ENCODE measurements at places on chromosomes 6 and 20.

GRCh38 chr6:47733879-47734558, 35.6 kb downstream of the ADGRF4 start:
- no peak for DNase-seq

DNA sequence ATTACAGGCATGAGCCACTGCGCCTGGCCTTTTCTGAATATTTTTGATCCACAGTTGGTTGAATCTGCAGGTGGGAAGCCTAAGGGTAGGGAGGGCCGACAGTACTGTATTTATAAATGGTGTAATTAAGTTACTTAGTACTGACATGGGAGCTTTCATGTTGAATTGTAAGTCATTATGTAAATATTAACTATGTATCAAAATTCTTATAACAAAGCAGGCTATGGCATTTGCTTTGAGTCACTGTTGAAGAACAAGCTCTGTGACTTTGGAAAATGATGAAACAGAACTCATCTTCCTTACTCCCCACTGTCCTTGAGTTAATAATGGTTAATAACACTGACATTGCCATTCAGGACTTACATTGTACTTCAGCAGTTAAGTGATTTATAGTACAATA, 63.0 kb upstream of the TXNDC5 start:
- DNase-seq = no peak

DNA sequence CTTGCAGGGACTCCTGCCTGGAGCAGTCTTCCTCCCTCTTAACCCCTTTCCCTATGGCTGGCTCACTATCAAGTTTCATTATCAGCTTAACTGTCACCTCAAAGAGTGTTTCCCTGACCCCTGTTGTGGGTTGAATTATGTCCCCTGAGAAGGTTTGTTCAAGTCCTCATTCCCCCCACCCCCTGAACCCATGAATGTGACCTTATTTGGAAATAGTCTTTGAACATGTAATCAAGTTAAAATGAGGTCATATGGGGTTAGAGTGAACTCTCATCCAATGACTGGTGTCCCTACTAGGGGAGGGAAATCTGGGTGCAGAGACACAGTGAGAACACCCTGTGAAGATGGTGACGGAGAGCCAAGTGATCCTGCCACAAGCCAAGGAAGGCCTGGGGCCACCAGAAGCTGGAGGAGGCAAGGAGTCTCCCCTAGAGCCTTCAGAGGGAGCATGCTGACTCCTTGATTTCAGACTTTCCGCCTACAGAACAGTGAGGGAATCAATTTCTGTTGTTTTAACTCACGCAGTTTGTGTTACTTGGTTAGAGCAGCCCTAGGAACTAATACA, 165.2 kb upstream of the TOP1 start:
- DNase-seq = no peak

DNA sequence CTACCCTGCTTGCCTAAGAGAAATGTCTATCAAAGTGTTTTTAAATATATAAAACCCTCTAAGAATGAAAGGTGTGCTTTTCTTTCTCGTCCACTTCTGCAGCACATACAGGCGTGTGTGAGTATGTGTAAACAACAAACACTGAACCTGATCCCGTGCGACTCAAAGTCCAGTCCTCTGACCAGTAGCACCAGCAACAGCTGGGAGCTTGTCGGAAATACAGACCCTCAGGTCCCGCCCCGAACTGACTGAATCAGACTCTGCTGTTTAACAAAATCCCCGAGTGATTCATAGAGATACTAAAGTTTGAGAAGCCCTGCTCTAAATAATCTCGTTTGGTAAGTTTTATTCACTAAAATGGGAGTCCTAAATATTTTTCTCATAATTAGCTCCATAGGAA, 208.0 kb upstream of the KCNQ5 start:
- DNase-seq = no peak

- no peak for DNase-seq
These were observed 38.9 kb downstream of the PLCB1 start for GRCh38 chr20:8170921-8171320.

DNA sequence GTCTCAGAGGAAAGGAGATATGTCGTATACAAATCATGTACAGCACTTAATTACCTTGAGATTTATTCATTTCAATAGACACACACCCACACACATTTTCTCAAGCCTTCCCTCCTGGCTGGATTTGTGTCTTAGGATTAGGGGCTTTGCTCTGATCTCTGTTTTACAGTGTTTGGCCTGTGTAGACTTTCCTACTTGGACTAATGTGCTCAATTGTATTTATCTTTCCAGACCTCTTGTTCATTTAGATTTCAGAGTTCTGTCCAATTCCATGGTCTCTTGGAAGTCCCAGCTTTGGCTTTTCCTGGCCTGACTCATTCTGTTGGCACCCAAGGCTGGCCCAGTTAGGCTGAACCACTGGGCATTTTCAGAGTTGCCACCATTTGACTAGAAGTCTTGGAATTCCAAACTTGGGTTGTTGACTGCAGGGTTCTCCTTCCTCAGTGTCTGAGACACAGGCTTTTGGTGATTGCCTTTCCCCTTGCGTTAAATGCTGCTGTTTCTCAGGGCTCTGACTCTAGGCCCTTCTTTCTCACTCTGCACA, 8.9 kb upstream of the RFPL4B start:
- no peak for DNase-seq
